ENCODE measurements at places on chromosomes 13 and 19.
A peak's percentile ranks its signal among the peaks of the same experiment; 100 is the strongest.

DNA sequence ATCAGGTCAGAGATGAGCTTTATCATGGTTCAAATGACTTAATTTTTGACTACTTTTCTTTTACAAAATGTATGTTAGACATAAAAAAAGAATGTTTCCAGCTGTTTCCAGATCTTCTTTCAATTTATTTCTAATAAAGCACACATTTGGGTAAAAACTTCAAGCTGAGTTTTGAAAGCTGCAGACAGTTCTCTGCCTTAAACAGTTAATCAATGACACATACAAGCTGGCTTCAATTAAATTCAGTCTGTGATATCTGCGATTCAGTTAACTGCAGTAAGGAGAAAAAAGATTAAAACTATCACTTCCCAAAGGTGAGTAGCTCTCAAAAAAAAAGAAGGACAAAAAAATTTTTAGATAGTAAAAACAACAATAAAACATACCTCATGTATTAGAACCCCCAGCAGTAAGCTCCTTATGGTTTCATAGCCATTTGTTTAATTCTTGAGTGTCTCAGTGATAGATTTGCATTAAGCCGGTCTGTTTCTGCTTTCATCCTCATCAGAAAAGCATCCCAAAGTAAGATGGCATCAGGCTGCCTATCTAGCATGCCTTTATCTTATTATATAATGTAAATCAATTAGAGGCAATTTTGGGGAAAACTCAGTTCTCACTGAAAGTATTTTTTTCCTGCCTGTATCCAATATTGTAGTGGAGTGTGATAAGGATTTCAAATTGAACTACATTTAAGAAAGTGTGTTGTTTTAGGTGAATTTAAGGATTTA is 81.8 kb upstream of the STARD13 start:
- no peak for DNase-seq

DNA sequence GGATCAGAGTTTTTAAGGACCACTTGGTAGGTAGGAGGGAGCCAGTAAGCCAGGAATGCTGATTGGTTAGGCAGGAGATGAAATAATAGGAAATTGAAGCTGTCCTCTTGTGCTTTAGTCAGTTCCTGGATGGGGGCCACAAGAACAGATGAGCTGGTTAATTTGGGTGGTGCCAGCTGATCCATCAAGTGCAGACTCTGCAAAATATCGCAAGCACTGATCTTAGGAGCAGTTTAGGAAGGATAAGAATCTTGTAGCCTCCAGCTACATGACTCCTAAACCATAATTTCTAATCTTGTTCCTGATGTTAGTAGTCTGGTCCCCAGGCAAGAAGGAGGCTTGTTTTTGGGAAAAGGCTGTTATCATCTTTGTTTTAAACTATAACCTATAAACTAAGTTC is 117.9 kb upstream of the GPR12 start:
- no peak for DNase-seq

DNA sequence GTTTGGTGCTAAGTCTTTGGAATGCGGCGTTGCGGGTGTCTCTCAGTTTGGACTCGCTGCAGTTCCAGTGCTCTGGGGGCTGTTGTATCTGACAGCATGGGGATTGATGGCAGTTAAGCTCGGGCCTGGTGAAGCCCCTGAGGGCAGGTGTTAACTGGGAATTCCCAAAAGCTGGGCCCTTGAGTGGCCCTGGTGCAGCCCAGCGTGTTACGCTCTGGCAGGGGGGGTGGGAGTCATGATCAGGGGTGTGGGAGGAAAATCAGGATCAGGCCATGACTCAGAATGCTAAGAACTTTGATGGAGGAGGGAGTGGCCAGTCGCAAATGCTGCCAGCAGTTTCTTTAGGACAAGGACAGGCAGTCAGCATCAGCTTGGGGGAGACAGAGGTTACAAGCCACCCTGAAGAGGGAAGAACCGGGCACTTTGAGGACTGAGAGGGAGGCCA is 19.6 kb downstream of the AP2A1 start:
- DNase-seq = no peak

DNA sequence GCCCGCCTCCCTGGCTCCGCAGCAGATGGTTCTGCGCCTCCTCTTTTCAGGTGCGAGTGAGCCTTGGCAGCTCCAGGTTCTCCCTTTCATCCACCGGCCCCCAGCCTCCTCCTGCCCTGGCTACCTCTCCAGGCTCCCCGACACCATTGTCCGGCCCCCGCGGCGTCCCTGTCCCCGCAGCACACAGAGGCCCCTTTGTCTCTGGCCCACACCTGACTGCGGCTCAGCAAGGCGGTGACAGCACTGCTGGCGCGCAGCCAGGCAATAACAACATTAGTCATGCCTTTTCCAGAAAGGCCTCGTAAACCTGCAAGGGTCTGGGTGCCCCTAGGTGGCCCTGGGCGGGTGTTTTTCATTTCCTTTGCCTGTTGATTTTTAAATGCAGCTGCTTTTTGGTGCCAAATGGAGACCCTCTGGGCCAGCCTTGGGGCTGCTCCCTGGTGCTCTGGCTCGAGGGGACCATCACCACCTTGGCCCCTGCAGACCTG is 73.2 kb upstream of the MEDAG start:
- DNase-seq = peak; percentile 29

DNA sequence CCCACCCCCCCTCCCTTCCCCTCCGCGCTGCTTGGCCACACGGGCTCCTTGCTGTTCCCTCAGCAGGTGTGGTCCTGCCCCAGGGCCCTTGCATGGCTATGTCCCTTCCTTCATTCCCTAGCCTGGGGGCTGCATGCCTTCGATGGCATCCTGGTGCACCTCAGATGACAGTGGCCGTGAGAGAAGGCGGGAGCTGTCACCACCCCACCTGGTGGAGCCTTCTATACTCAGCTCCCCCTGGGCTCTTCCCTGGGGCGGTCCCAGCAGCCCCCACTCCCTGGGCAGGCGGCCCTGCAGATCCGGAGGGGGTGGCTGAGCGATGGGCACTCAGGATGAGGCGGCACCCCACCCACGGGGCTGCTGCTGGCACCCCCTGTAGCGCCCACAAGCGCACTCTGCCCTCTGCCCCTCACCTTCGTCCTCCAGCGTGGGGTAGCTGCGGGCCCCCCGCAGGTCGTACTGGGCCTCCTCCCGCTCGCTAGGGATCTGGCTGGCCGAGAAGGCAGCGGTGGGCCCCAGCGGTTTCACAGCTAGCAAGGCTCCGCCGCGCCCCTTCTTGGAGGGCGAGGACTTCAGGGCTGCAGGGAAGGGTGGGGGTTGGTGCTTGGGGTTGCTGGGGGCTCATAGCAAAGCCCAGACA is 17.2 kb upstream of the CACTIN start:
- no peak for DNase-seq
